Activated CD4-positive, CD25-positive, alpha-beta regulatory T cell treated with anti-CD3 and anti-CD28 coated beads, Interleukin-2, amount 50 U/mL, for 24 hours (primary cell): ENCODE measurements at places on chromosomes 5 and 9.

DNA sequence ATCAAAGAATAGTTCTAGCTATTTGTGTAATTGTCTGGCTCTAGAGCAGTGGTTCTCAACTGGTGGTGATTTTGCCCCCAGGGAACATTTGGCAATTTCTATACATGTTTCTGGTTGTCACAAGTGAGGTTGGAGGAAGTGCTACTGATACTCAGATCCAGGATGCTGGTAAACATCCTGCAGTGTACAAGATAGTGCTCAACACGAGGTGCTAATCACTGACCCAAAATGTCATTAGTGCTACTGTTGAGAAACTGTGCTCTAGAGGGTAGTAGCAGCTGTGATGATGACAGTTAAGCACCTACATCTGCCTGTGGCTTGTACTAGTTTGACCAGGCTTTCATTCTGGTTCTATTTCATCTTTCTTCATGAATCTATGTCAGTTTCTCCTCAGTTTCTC is 22.1 kb downstream of the LRRC19 start:
- no peak for ATAC-seq

DNA sequence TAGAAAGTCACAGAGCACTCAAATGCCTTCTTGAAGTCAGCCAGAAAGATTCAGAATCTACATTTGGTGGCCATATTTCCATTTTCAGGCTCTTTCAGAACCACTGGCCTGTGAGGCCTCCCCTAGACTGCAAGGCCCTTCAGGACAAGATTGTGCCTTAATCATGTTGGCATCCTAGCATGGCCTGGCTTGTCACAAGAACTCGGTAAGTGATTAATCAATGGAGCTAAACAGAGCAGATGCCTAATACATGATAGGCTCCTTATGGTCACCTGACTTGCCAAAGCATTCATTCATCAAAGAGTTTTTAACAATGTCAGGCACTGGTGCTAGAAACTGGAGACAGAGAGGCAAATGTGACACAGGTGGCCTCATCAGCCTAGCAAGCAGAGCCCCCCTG is 70.3 kb downstream of the PGM5 start:
- no peak for ATAC-seq

- ATAC-seq = no peak
These were observed 196.2 kb downstream of the AOPEP start for GRCh38 chr9:94922691-94923107.

GRCh38 chr9:16289639-16290038 is 580.8 kb downstream of the BNC2 start:
- ATAC-seq = no peak

DNA sequence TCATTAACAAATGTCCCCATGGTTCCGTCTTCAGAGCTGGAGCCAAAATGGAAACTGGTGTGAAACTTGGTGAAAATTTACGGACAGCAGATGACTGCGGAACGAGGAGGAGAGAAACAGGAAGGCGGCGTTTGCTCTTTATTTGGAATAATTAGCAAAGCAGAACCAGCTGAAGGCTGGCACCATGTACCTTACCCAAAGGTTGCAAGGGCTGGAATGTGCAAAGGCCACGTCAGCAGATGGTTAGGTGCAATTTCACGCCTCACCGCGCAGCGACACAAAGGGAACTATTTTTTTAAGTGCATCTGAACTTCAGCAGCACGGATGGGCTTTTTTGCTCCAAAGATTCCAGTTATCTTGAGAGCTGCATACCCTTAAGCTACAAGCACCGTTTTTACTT is 127.4 kb downstream of the COL23A1 start:
- ATAC-seq = no peak

GRCh38 chr5:139075066-139076050 is 122.8 kb downstream of the SIL1 start:
- no peak for ATAC-seq

DNA sequence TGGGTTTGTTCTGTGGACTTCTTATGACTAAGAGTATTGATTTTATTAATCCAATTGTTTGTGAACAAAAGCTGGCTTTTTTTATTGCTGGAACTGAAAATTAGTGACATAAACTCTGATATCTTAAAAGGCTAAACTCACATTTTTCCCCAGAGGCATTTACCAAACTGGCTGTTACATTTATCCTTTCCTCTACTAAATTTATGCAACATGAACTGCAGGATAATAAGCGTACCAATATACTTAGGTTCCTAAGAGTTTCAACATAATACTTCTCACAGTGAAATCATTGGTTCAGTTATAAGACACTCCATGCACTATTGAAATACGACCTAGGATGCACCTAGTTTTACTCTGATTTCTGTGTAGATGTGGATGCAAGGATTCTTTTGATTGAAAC is 560.8 kb upstream of the WWC1 start:
- no peak for ATAC-seq

GRCh38 chr5:53112909-53113308 is 3.4 kb upstream of the MOCS2 start:
- ATAC-seq = no peak

- ATAC-seq = no peak
These were observed 209.7 kb downstream of the DIRAS2 start for GRCh38 chr9:90432951-90433350.

- ATAC-seq = no peak
These were observed 54.6 kb upstream of the ECM2 start for GRCh38 chr9:92590377-92590776.
